Activated CD4-positive, alpha-beta T cell treated with anti-CD3 and anti-CD28 coated beads, Interleukin-2, amount 50 U/mL, for 4 hours (primary cell): ENCODE measurements at places on chromosomes 1 and 21.

- DNase-seq = no peak
Observed at GRCh38 chr21:35275776-35276175, 226.7 kb upstream of the RUNX1 start.

DNA sequence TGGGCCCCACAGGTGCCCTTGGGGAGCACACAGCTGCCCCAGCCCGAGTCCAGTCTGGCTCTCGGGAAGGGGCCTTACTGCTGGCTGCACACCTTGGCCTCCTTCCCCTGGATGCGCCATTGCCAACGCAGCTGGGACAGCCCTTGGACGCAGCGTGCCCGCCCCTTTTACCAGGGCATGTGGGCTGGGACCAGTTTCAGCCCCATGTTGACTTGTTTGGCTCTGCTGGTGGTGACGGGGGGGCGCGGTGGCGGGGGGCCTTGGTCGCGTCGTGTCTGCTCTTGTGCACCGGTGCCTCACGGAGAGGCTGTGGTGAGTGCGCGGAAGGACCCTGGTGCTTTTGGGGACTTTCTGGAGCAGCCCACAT is 19.6 kb downstream of the SKI start:
- no peak for DNase-seq

GRCh38 chr1:172885411-172885810 is 165.3 kb downstream of the TNFSF18 start:
- no peak for DNase-seq

DNA sequence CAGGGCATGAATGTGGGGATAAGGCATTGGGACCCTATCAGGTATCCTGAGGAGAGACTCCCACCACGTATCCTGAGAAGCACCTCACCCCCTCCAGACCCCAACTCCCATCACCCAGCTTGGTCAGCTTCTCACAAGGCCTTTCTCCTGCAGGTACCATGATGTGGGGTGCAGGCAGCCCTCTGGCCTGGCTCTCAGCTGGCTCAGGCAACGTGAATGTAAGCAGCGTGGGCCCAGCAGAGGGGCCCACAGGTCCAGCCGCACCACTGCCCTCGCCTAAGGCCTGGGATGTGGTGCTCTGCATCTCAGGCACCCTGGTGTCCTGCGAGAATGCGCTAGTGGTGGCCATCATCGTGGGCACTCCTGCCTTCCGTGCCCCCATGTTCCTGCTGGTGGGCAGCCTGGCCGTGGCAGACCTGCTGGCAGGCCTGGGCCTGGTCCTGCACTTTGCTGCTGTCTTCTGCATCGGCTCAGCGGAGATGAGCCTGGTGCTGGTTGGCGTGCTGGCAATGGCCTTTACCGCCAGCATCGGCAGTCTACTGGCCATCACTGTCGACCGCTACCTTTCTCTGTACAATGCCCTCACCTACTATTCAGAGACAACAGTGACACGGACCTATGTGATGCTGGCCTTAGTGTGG is 1.3 kb downstream of the GPR3 start:
- DNase-seq = no peak

DNA sequence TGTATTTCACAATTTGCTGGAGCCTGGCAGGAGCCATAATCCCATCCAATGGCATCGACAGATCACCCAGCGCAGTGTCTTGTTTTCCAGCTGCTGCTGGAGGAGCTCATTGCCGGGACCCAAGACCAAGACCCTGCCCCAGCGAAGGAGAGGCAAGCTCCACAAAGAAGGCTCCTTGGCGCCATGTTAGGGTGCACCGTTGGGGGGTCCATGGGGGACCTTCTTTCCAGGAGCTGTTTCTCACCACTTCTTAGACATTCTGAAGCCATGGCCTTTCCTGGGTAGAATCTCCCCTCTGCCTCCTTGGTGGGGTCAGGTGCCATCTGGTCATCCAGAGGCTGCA is 31.1 kb downstream of the AJAP1 start:
- no peak for DNase-seq

DNA sequence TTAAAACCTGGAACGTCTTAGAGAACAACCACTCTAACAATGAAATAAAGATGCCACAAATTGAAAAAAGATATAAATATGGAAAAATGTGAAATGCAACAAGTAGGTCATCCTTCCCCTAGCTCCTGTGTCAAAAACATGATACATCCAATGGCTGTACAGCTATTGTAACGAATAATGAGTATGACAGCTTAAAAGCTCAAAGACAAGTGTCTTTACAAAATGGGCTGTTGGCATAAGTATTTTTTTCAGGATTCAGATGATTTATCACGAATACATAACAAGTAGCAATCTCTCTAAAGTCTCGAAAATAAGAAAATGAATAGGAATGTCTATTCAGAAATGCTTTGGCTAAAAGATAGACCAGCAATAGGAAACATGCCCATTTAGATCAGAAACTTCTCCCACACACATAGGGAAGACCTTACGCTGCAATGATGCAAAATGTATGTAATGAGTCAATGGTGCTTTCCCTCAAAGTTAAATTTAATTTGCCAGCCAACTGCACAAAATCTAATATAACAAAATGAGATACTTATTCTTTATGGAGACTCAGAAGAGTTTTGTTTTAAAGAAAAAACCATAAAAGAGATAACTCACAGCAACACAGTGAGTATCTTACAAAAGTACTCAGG is 8.3 kb downstream of the TGFBR3 start:
- no peak for DNase-seq

DNA sequence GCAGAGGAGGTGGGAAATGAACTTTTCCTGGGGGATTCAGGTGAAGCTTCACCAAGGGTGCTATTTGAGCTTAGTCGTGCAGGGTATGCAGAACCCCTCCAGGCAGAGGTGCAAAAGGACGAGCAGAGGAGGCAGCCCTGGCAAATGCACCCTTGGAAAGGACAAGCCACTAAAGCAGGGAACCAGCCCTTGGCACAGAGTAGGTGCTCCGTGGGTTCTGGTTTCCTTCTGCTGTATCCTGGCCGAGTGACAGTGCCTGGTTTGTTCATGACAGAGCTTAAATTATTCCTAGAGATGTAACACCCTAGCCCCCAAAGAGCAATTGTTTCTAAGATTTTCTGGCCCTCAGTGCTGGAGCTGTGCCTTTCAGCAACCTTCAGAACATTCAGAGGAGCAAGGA is 73.4 kb upstream of the SYT6 start:
- DNase-seq = no peak
